Jurkat, Clone E6-1 (cell line): ENCODE measurements at places on chromosomes 7 and 10.
A peak's percentile ranks its signal among the peaks of the same experiment; 100 is the strongest.

DNA sequence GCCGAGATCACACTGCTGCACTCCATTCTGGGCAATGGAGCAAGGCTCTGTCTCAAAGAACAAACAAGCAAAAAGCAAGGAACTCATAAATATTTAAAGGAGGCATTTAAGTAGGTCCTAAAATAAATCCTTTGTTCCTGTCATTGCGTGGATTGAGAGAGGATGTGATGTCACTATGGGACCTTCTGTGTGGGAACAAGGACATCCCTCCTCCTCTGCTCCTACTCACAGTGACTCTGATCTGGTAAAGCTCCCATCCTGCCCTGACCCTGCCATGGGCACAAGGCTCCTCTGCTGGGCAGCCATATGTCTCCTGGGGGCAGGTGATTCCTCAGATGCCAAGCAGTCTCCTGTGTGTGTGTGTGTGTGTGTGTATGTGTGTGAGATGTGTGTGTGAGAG lies 74.1 kb upstream of the PRSS58 start:
- no peak for DNase-seq

DNA sequence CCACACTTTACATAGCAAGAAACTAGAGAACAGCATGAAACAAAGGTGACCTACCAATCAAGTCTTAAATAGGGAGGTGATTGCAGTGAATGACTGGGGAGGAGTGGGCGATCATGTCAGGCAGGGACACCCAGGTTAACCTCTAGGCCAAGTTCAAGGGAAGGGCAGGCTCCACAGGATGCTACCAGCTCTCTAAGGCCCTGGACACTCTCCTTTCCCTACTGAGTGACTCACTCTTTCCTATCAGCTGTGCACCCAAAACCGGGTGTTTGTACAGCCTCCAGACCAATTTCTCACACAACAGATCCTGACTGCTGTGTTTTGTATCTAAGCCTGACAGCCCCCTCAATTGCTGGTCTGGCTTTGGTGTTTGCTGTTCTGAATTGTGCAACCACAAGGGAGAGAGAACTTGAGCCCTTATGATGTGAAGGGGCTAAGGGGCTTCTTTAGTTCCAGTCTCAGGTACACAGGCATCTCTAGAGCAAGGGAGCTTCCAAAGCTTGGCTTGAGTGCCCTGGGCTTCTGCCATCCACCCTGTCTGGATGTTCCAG lies 107.8 kb downstream of the TBXAS1 start:
- DNase-seq = no peak

DNA sequence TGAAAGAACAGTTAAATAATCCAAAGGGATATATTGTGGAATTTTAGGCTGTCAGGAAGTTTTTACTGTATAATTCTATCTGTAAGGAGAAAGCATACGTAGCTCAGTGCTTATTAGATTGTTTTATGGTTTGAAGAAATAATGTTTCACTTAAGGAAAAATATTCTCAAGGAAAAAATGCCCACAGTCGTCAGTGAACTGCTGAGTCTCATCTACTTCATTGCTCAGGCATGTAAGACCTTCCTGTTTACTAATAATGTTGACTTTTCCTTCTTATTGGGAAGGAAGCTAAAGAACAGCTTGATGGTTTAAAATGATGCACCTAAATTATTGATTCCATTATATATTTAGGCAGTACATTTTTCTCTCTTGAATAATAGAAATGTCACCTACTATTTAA lies 304.2 kb downstream of the SDK1 start:
- no peak for DNase-seq

GRCh38 chr7:29230871-29231345 lies 36.3 kb downstream of the CHN2 start:
- DNase-seq = no peak

DNA sequence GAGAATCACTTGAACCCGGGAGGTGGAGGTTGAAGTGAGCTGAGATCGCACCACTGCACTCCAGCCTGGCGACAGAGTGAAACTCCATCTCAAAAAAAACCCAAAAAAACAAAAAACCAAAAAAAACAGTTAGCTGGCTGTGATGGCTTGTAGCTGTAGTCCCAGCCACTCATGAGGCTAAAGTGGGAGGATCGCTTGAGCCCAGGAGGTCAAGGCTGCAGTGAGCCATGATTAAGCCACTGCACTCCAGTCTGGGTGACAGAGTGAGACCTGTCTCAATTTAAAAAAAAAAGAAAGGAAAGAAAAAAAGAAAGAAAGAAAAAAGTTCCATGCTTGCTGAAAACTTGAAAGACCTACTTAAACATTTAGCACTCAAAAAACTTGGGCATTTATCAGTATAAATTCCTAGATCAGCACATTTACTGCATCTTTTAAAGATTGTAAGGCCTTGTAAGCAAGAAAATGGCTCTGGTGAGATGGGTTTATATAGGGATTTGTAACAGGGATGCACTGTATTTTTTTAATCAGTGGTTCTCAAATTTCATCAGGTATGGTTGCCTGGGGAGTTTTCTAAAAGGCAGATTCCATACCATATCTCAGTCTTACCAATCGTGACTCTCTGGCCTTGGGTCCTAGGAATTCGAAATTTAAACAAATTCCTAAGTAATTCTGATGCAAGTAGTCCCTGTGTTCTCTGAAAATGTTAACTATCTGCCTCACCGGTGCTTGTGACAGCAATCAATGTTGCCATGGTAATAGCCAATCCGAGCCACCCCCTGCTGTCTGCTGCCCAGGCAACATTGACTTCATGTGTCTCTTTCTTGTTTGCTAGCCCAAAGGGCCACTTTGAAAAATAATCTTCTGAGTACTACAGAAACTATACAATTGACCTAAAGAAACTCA lies 11.5 kb upstream of the NT5C2 start:
- no peak for DNase-seq

GRCh38 chr10:120597902-120598301 lies 140.9 kb downstream of the PLPP4 start:
- no peak for DNase-seq

DNA sequence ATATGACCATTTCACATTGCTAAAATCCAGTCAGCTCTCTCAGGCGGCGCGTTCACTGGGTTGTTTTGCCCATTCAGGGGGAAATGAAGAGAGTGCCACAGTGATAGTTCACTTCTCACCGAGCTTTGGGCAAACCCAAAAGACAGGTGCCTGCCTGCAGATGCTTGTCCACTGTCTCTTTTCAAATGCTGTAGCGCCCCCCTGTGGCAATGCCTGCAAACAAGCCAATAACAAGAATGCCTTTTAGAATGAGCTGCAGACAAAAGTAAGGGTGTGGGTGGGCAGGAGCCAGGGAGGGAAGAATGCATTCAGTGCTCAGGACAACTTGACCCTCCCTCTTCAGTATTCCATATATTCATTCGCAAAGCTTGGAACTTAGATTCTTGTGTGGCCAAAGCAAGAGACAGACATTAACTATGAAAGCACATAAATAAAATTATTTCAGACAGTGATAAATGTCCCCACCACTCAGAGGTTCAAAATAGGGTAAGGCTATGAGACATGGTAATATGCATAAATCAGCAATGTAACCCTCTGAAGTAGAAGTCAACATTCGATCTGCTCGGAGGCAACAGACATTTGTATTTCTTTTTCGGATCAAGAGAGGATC lies 86.9 kb downstream of the JAZF1 start:
- peak; percentile 42 for DNase-seq

DNA sequence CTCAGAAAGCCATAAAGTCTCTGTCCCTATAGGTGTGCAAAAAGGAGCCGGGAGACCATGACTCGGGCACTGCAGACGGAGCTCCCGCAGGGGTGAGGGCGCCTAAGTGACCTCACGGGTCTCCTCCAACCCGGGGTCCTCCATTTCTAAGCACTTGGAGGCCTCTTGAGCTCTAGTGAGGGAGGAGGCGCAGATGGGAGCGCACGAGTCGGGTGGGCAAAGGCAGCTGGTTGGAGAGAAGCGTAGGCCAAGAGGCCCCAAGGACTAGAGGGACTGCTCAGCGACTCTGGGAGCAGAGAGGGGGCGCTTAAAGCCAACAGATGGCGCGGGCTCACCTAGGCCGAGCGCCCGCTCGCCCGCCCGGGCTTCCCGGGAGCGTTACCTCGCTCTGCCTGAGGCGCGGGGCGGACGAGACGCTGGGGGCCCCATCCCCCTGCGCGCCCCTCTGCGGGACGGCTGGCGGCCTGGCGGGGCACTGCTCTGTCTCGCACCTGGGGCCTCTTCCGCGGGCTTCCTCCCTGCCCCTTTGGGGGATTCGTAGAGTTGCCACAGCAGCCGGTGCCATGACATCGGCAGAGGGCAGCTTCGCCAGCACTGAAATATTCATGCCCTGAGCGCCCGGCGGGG lies 523 bp upstream of the CDH23 start:
- peak; percentile 56 for DNase-seq

DNA sequence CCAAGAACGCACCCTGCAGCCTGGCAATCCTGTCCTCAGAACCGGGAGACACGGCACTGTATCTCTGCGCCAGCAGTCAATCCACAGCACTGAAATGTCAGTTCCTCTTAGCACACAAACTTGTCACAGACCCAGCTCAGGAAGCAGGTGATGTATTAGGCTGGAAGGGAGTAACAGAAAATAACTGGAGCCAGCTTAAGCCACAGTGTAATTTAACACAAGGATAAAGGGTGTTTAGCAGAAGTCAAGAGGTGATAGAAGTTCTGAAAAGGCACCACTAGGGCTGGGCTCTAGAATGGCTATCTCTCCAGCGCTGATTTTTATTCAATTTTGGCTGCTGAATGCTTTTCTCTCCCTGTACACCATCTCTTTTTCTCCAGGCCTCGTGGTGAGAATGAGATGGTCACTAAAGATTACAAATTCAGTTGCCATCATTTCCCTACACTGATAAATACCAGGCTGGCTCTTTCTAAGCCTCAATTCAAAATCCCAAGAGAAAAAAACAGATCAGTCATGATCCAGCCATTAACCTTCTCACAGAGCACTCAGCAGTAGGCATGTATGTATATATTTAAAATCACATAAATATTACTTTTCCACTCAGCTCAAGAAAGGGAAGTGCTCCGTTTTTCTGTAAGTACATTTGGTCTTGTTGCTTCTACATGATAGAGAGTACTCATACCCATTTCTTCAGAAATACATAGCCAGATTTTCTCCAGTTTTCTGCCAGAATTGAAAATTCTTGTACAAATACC lies 102.7 kb upstream of the PRSS1 start:
- DNase-seq = no peak

- DNase-seq = peak; percentile 80
Measured at GRCh38 chr10:84429926-84430520, 101.6 kb downstream of the CCSER2 start.

DNA sequence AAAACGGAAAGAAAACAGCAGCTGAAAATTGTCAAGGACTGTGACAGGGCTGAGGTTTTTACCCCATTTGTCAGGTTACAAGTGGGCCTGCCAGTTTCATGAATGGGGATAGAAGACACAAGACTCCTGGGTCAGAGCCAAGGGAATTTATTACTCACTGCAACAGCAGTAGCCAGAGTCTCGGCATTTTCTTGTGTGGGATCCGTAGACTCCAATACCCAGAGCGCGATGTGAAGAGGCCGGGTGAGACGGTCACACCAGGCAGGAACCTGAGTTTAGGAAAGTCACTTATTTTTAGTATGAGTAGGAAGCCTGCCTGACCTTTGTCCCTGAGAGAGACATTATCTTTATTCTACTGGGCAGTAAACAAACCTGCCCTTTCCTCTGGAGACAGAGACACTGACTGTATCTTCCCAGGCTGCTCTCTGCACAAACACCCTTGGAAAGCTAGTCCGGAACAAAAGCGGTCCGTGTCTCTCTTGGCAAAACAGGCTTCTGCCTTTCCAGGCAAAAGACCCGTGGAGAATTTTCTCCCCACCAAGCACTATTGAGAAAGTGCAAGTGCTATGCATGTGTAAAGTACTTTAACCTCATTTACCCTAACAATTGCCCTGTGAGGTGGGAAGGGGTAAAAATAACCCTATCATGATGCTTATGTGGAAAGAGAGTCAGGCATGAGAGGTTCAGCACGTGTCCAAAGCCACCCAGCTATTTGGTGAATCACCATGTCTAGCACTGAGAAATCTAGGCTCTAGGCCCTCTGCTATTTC lies 58.4 kb downstream of the JCAD start:
- DNase-seq = no peak

DNA sequence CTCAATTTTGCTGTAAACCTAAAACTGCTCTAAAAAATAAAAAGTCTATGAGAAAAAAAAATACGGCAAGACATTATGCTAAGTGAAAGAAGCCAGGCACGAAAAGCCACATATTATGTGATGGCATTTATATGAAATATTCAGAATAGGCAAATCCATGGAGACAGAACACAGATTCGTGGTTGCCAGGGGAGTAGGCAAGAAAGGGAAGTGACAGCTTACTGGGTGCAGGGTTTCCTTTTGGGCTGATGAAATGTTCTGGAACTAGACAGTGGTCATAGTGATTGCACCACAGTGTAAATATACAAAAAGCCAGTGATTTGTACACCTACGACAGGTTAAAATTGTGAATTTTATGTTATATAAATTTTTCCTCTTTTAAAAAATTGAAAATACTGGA lies 41.3 kb upstream of the GLI3 start:
- DNase-seq = no peak
